NCI-H69 (cell line): ENCODE measurements at places on chromosomes 5 and 9.
A peak's percentile ranks its signal among the peaks of the same experiment; 100 is the strongest.

DNA sequence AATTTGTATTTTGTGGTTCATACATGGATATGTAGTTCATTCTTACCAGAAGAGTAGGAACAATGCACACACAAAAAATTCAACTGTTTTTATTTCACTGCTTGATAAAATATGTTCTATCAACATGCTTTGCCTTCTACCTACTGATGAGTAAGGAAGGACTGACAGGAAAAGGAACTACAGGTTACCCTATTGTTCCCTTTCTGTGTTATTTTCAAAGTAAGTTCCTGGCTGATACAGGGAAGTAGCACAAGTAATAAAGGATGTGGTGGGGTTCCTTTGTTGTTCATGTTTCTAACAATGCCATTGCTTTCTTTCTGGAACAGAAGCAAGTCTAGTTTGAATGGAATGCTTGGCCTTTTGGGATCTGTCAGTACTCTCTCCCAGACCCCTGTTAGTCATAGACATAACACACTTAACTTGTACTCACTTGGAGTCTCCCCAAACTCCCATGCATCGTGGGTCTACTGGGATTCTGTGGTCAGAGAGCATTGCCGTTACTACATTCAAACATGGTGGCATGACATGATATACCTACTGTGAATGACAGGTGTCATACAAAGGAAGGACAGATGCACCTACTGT is 20.2 kb upstream of the ALDOB start:
- no peak for DNase-seq

DNA sequence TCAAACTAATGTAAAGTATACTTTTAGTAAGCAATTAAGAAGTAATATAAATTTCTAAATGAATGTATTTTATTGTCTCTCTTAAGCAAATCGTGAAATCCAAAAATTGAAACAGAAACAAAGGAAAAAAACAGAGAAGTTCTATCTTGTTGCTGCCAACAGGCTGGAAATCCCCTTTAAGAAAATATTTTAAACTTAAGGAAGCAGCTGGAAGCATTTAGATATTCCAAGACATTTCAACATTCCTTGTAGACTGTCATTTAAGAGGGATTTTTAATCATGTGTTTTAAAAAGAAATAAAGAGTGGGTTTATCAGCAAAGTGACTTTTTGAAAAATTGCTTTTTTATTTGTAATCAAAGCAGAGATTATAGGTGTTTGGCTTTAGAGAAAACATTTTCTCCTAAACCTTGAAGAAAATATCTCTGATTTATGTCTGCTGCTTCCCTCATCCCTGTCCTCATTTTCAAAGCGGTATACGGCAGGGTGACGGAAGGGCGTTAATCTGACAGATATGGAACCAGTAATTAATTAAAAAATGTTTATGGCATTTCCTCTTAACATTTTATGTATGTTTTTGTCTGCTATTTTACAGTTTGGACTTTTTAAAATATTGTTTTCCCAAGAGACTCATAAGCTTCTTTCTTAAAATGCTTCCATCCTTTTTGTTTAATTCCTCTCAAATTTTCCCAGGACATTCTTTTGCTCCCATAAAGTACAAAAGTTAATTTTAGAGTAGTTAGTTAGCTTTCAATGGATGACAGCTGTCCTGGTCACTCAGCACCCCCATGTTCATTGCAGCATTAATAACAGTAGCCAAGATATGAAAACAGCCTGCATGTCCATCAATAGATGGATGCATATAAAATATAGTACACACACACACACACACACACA is 245.6 kb downstream of the LURAP1L start:
- DNase-seq, result no peak

GRCh38 chr5:24232041-24232440 is 412.7 kb downstream of the CDH10 start:
- DNase-seq, result no peak

DNA sequence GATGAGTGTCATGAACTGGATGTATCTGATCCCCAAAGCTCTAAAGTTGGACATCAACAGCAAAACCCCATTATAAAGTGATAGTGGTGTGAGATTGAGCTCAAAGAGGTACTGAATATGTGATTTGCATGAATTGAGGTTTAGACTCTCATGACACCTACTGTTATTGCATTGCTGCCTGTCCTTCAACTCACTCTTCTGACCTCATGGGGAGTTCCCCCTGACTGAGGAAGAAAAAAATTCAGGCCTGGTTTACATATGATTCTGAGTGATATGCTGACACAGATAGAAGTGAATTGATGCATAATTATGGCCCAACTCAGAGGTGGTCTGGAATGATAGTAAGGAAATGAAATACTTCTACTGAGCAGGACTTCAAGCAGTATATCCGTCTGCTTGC is 76.2 kb upstream of the CHD1 start:
- no peak for DNase-seq

DNA sequence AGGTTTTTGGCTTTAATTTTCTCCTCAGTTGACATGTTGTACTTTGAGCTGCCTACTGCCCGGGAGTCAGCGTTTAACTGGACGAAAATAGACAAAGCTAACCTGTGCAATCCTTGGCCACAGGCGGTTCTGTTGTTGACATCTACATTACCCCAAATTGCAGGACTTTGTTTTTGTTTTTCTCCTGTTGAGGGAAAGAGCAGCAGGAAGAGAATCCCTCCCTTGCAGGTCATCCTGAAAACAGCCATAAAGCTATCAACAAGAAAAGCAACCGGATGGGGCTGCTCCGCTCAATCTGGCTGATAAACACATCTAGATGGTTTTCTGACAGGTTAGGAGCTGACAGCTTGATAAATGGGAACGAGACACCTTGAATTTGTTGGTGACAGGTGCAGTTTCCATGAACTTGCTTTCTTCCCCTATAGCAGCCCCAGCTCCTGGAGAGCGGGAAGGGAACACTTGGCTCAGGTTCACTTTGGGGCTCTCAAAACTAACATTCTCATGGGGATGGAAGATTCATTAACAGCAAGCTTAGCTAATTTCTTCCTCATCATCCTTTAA is 331.5 kb downstream of the SLIT3 start:
- peak; percentile 39 for DNase-seq

- peak; percentile 10 for DNase-seq
Observed at GRCh38 chr5:82635561-82636288, 357.6 kb upstream of the RPS23 start.

DNA sequence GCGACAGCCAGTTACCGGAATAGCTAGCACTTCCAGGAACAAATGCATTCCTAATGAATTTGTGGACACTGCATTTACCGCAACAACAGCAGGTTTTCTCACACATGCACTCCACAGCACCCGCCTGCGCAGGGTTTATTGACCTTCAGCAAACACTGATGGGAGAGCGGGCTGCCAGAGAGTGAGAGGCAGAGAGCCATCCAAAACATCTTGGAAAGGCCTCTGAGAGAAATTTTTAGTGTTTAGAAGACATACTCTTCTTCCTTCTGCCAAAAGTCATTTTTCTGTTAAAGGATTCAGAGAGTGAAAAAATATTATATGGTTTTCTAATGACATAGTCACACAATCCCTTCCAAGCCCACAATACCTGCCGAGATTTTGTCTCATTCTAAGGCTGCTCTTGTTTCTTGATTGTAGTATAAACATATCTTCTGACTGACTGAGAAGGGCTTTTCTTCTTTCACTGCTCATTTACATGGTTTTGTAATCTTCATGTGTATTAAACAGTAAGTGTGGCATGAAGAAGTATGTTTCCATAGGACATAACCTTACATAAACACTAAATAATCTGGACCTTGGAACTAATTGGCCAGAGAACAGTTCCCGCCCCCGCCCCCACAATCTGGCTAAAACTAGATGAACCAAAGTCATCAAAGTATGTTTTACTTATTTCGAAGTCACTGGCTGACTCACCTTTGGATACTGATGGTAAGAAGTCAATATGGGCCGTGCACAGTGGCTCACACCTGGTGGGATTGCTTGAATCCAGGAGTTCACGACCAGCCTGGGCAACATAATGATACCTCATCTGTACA is 432.5 kb upstream of the MEF2C start:
- peak; percentile 63 for DNase-seq

GRCh38 chr5:133889271-133889905 is 79.0 kb downstream of the C5orf15 start:
- no peak for DNase-seq

GRCh38 chr5:163563112-163563511 is 57.7 kb downstream of the MAT2B start:
- peak; percentile 42 for DNase-seq

- DNase-seq, result no peak
Observed at GRCh38 chr9:36193023-36193422, 2.3 kb downstream of the CLTA start.

- DNase-seq, result no peak
Observed at GRCh38 chr5:132750471-132751230, 3.4 kb downstream of the CCNI2 start.

- DNase-seq, result peak; percentile 10
Observed at GRCh38 chr5:39100851-39101396, 26.7 kb upstream of the RICTOR start.

GRCh38 chr9:84152204-84152603 is 171.6 kb downstream of the RMI1 start:
- peak; percentile 42 for DNase-seq

DNA sequence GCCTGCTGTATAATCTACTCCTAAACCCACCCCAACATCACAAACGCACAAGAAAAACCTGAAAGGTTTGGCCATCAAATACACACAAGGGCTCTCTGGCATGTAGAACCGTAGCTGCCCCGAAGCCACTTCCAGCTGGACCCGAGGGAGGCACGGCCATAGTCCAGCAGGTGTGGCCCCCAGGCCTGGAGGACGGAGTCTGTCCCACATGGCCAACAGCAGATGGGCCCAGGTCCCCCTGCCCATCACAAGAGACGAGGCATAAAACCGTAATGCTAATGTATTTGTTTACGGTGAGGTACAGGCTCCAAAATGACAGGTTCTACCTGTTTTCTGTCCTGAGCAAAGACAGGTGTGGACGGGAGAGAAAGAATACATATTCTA is 234.2 kb downstream of the SYK start:
- no peak for DNase-seq

- DNase-seq, result no peak
Observed at GRCh38 chr5:61626639-61627282, 294.7 kb downstream of the ZSWIM6 start.

DNA sequence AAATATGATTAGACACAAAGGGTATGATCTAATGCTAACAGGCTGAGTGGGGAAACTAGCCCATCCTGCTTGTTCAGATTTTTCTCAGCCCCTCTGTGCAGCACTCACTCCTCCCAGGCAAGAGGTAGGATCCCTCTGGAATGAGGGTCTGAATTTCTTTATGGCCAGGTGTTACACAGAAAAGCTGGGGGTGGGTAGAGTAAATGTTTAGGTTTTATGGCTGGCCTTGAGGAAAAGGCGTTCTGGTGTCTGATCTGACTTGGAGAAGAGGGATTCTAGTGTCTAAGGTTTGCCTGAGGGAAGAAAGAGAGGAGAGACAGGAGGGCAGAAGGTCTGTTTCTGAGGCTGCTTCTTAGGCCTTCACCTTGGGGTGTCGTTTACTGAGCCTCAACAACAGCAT is 97.3 kb downstream of the MUSK start:
- no peak for DNase-seq
